Hematopoietic multipotent progenitor cell treated with erythropoietin and hydrocortisone succinate and interleukin-3 and kit ligand, for 15 days (in vitro differentiated cells): ENCODE measurements at places on chromosomes 4 and X.
A peak's percentile ranks its signal among the peaks of the same experiment; 100 is the strongest.

DNA sequence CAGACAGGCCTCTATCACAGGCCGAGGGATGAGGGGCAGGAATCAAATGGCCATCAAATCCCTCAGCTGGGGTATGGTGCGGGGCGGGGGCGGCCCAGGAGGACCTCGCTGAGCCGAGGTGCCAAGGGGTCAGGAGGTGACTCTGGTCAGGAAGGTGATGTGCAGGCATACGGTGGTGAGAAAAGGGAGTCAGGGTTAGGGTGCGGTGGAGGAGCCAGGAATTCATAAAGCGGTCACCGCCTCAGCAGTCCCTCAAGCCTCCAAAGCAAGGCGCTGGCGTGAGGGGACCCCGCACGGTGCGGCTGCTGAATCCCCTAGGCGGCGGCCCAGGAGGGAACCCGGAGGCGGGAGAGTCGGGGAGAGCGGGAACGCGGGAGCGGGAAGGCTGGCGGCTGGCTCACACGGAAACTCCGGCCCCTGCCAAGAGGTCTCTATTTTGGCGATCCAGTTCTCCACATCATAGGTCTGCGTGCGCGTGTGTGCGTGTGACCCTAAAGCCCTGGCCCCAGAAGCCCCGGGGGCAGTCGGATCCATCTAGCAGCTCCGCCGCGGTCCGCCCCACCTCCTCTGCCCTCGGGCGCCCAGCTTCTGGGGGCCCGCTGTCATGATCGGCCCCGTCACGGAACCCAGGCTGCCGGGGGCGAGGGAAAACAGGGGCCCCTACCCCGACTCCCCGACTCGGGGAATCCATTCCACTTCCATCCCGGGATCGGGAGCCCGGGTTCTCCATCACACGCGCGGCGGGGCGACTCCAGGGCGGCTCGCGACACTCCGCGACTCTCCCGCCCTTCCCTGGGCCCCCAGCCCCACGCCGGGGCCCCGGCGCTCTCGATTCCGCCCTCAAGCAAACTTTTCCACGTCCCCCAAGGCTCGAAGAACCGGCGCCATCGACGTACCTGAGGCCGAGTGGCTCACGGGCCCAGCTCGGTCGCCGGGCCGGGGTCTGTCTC, 593 bp downstream of the ELF4 start:
- no peak for DNase-seq

- DNase-seq: no peak
Measured at GRCh38 chr4:64617800-64618199, 208.6 kb upstream of the TECRL start.

- DNase-seq: no peak
Measured at GRCh38 chr4:135098061-135098460, 896.5 kb upstream of the PABPC4L start.

GRCh38 chr4:121096629-121097028, 24.3 kb upstream of the NDNF start:
- DNase-seq: no peak

- DNase-seq: peak; percentile 85
Measured at GRCh38 chr4:78645853-78646757, 94.5 kb downstream of the ANXA3 start.

DNA sequence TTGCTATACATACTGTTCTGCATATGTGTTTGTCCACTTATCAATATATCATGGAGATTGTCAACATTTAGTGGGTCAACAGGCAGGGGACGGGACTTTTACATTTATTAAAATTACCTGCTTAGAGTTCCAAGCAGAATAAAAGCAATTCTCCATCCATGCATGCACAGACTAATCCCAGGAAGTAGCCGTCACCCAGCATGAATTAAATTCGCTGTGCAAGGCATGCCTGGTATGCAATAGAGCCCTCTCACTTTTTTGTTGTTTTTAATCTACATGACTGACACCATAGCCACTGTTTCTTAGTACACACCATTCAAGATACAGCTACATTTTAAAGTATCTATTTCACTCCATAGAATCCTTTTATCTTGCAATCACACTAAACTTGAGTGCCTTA, 108.9 kb downstream of the USP46 start:
- DNase-seq: no peak

DNA sequence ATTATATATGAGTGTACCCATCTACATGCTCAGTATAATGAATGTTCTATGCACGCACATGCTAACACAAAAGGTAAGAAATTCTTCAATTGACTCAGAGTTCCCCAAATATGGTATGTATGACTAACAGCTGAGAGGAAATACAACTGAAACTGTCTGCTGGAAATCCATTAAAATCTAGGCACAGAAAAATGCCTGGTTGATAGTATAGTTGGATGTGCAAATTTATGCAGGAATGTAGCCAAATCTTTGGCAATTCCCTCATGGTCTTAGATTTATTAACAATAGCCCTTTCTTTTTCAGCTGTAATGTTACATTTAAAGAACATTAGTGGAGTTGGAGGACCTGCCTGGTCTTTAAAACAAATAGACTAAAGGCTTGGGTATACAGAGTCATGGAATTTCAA, 5.5 kb downstream of the CAMK2D start:
- DNase-seq: no peak

- no peak for DNase-seq
Measured at GRCh38 chr4:84583876-84584380, 1.0 kb downstream of the CDS1 start.

GRCh38 chrX:57178605-57179004, 41.4 kb upstream of the SPIN2A start:
- no peak for DNase-seq

- no peak for DNase-seq
Measured at GRCh38 chr4:123659730-123660129, 263.1 kb downstream of the SPRY1 start.

- DNase-seq: no peak
Measured at GRCh38 chr4:140937866-140938265, 181.7 kb upstream of the TBC1D9 start.

GRCh38 chr4:3254302-3255131, 5.6 kb downstream of the MSANTD1 start:
- DNase-seq: no peak

DNA sequence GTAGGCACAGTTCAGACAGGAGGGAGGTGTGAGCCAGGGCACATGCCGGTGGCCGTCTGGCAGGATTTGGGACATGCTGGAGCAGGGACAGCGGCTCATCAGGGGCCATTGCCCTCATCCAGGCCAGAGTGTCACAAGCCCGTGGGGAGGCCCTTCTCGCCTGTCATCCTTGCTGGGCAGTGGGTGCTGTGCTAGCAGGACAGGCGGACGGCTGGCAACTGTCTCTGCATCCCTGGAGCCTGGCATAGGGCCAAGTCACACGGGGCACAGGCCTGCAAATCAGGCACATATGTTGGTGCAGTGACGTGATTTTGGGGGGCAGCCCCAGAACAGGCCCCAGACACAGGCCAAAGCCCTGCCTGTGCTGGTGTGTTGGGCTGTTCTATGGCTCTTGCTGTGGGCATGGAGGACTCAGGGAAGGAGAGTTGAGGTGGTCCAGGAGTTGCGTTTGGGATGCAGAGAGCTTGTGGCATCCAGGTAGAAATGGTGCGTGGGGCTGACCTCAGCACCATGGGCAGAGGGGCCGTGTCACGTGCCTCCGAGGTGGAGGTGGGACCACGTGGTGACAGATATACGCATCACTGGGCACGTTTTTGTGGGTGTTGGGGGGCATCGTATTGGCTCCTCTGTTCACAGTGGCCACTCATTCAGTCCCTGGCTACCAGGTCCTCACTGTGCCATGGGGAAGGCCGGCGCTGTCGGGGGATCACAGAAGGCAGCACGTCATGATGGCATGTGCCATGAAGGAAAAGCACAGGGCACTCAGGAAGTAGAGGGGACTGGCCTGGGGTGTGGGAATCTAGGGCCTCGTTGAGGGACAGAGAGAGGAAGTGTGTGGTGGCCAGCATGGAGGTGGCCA, 14.6 kb upstream of the MSANTD1 start:
- DNase-seq: no peak

GRCh38 chr4:169084954-169085353, 74.9 kb upstream of the CBR4 start:
- no peak for DNase-seq

DNA sequence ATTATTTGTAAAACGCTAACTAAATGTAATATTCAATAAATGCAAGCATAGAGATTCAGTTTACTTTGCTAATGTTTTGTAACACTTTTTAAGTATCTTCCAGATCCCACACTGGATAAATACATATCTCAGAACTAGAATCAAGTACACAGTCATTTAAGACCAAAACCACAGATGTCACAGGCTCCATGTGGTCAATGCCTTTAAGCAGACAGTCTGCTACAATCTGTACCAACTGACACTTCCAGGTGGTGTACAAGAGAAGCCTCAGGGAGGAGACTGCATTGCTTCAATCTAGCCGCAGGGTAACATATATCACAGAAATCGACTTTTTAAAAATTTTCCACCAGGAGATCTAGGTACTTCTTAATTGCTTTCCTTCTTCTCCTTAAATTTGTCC, 229.6 kb upstream of the DIAPH2 start:
- no peak for DNase-seq

DNA sequence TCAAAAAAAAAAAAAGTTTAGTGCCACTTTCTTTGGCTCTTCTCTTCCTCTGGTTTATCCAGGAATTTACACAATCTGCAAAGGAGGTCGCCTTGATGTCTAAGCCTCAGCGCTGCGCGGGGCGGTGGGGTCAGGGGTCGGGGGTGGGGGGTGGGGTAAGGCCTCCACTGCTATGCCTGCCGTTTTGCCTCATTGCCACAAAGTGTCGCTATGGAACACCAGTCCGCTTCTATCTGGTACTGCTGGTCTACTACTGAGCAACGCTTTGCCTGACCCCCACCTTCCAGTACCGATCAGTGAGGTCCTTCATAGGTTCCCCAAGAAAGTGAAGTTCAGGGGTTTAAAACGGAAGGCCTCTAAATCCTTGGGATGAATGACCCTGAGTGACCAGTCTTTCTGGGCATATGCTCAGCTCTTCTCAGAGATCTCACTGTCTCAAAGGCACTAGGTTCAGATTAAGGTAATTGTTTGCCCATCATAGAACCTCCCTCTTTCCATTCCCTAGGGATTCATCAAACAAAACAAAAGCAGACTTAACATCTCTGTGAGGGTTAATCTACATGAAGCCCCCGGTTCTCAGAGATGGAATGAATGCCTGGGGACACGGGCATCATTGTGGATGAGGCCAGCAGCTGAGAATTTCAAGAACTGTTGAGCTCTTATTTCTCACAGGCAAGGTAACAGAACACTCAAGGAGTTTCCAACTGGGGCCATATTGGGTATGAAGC, 16.9 kb upstream of the TSR2 start:
- DNase-seq: no peak

DNA sequence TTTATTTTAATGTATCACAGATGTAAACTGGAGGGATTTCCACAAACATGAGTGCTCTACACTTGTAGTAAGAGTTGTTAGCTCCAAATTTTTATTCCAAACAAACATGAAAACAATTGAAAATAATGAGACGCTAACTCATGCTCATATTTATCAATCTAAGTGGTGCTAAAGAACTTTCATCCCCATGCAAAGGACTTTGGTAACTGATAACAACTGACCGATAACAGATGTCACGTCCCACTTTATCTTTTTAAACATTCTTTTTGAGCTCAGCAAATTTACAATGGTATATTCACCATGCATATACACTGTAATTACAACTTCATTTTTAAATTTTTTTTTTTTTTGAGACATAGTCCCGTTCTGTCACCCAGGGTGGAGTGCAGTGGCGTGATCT, 15.6 kb upstream of the MAOA start:
- no peak for DNase-seq

GRCh38 chr4:61500883-61501282, 300.8 kb downstream of the ADGRL3 start:
- no peak for DNase-seq

DNA sequence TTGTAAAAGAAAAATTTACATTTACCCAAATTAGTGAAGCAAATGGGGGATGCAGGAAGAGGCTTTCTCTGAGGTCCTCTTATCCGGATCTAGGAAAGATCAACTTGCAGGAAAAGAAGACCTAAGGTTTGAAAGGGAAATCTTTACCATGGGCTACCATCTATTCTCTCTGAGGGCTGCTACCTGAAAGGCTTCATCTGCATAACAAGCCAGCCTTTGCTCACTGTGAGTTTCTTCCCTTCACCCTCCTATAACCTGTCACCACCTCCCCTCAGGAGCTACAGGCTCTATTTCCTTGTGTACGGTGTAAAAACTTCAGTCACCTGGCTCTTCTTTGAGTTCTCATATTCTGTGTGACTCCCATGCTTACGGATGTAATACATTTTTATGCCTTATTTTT, 118.6 kb upstream of the BEND4 start:
- no peak for DNase-seq

GRCh38 chrX:150540965-150541364, 27.5 kb upstream of the MTM1 start:
- no peak for DNase-seq

GRCh38 chr4:40804598-40804997, 54.8 kb downstream of the NSUN7 start:
- no peak for DNase-seq

GRCh38 chrX:140273921-140274320, 230.9 kb downstream of the SOX3 start:
- DNase-seq: no peak

GRCh38 chr4:94690851-94691254, 66.9 kb upstream of the BMPR1B start:
- DNase-seq: no peak

DNA sequence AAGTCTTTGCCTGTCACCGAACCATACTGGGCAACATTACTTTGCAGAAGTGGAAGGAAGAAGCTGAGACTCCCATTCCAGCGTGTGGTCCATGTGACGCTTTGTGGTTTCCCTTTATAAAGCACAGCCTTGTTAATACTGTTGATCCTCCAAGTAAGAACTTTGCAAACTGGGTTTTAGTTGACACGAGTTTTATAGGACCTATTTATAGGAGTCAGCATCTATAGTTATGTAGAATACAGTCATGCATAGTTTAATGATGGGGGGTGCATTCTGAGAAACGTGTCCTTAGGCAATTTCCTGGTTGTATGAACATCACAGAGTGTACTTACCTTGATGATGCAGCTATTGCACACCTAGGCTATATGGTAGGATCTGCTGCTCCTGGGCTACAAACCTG, 1879.4 kb upstream of the TENM3 start:
- DNase-seq: no peak

DNA sequence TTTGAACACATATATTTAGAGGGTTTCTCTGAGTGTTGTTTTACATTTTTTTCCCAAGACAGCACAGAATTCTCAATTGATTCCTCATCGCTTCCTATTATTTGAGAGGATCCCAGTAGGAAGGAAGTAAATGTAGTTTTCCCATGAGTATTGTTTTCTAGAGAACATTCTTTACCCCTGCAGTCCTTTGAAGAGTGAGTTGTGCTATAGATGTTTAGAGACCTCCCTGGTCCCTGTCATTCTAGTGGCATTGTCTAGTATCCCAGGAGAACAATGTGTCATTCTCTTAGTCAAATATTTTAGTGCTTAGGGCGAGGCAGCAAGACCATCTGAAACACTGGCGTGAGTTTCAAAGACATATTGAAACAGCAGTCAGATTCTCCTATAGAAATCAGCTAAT, 32.5 kb downstream of the SORBS2 start:
- no peak for DNase-seq

DNA sequence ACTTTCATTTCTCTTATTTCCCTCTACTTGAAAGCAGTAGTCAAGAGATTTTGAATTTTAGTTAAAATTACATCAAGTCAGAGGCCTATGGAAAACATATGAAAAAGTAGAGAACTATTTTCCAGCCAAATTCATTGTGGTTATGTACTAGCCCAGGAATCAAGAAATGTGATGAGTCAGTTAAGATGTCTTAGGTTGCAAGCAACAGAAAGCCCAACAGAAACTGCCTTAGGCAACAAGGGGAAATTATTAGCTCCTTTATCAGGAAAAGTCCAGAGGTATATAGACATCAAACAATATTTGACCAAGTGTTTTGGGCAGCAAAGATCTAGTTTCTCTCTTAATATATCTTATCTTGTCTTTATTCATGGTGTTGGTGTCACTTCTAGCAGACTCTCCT, 37.8 kb upstream of the FRMD7 start:
- no peak for DNase-seq
